ENCODE measurements at places on chromosomes 11 and 22.

- DNase-seq, result no peak
Observed at GRCh38 chr22:21714786-21715185, 20.8 kb downstream of the YPEL1 start.

DNA sequence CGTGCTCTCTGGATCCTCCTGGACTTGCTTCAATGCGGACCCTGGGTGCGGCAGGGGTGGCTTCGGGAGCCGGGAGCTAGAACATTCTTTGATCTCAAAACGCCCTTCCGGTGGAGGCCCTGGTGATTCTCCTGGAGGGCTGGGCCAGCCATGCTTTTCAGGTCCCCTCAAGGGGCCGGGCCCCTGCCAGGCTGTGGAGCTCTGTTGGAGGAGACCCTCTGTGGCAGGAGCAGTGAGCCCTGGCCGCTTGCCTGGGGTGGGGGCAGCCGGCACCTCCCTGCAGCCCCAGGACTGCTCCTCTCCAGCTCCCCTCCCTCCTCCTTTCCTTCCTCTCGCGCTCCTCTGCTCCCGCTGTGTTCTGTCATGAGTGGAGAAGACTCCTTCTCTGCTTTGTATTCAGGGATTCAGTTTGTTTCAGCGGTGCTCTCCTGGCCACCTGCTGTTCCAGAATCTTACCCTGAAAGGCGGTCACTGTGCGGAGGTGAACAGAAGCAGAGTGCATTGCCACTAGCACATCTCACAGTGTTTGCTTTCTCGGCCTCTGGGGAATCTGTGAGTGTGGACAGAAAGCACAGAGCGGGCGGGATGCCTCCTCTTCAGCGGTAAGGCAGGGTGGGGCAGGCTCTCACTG, 289.1 kb downstream of the TBC1D22A start:
- no peak for DNase-seq

DNA sequence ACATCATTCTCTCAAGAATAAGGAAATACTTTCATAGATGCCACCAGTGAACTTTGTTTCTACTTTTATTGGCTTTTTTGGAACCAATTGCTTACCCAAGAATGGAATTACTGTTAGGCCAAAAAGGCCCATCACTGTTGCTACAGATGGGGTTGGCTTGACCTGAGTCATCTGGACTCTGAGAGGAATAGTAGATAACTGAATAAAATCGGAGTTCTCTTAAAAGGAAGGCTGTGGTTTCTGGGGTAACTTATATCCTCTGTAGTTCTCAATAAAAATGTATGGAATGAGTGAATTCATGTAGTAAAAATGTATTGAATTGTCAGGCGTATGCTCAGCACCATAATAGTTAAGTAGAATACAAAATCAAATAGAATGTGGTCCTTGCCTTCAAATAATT, 56.6 kb downstream of the ARHGEF12 start:
- no peak for DNase-seq

- no peak for DNase-seq
Observed at GRCh38 chr22:20571531-20572007, 64.2 kb downstream of the MED15 start.

- DNase-seq, result no peak
Observed at GRCh38 chr22:19503869-19504268, 20.3 kb downstream of the CLDN5 start.

DNA sequence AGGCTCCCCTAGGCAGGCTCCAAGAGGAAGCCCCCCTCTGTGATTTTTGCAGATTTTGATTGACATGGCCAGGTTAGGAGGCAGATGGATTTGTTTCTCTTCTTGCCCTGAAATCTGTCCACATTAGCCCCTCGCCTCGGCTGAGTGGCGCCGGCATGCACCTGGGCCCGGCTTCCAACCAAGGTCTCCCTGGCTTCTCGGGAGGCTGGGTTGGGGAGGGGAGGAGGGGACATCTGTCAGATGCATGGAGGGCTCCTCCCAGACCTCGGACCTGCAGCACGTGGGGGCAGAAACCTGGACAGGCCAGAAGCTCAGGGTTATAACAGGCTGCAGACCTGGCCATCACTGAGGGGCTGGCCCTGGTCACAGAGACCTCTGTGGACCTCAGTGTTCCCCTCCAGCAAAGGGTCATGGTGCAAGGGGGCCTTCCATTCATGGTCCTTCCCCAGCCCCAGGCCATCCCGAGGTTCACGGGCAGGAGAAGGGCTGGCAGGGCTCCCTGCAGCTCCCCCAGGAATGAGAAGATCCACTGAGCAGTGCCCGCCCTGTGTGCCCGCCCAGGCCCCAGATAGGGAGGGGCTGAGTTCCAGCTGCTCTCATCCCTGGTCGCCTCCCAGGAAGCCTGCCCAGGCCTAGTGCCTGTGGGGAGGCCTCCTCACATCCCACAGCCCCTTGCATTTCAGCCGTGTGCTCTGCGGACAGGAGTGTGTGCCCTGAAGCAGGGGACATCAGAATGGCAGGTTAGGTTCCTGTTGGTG, 747.8 kb downstream of the BRD1 start:
- DNase-seq, result no peak

GRCh38 chr11:122724520-122724919, 69.0 kb downstream of the UBASH3B start:
- no peak for DNase-seq

GRCh38 chr11:126328938-126329643, 25.2 kb downstream of the DCPS start:
- no peak for DNase-seq

- DNase-seq, result no peak
Observed at GRCh38 chr11:36388951-36389350, 92.9 kb downstream of the PRR5L start.

DNA sequence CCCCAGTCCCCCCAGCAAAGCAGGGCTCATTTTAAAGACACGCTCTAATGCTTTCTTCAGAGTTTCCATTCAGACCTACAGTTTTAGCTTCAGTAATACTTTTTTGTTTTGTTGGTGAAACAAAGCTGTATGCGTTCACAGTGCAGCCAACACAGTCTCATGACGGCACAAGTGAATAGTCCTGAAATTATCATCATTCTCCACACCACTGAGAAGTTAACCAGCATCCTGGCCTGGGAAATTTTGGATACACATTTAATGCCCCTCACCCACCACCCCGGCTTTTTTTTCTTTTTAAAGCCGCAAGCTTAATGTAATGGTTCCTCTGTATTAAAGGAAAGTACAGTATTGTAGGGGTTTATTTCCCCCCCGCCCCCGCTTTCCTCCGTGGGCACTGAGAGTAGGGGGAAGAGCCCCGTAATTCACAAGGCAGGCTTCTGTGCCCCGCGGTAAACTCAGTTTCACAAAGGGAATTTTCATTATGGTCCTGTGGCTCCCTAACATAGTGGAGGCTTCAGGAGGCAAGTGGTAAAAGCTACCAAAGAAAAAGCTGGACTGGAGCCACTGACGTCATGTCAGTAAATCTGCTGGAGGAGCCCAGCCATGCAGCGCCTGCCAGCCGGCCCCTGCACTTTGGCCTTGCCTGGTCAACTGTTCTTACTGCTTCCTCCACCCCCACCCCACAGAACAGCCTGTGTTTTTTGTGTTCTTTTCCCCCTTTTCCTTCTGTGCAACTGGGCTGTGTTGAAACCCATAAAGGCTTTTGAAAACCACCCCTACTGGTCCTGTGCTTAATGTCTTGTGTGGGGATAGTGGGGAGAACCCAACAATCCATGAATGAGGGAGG, 18.2 kb downstream of the TEAD1 start:
- no peak for DNase-seq

GRCh38 chr22:50530580-50530876, 716 bp upstream of the TYMP start:
- no peak for DNase-seq

- DNase-seq, result no peak
Observed at GRCh38 chr22:31838917-31839316, 85.1 kb downstream of the DEPDC5 start.

DNA sequence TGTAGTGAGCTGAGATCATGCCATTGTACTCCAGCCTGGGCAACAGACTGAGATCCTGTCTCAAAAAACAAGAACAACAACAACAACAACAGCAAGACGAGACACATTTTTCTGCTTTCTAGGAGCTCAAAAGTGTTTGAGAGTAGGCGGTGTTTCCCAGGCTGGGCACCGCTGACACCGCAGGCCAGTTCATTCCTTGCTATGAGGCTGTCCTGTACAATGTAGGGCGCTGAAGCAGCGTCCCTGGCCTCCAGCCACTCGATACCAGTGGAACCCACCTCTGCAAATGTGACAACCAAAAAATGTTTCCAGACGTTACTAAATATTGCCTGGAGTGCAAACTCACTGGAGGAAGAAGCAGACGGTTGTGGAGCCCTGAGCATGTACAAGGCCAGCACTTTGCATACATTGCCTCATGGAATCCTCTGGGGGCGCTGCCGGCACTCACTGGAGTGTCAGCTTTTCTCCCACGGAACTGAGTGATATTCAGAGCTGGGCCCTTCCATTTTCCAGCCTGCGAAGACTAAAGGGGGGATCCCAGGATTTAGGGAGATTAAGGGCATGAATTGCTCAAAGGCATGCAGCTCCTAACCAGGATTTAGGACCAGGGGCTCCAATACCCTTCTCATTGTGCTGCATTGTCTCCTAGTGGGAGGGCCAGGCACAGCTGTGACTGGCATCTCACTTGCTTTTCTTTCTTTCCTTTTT, 5.8 kb upstream of the MIEF1 start:
- DNase-seq, result no peak

DNA sequence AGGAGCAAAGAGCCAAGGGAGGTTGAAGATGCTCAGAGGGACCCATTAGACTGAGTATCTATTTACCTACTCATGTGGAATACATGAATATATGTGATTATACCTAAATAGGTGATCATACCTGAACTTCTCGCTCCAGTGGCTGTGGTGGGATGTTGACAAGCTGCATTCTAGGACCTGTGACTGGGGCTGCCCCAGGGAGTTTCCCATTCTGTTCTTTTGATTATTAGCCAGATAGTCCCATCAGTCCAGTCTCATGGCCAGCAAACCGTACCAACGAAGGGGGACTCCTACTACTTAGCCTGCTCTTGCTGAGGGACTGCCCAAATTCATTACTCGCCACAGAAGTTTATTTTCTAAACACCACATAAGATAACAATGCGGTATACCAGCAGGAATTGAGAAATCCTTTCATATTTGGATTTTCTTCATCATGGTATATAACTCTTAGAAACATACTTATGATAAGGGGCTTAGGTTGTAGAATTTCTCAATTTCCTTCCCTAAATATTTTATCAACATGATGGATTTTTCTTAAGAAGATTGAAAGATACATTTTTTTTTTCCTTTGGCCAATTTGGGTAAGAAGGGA, 273.9 kb downstream of the NTM start:
- no peak for DNase-seq

- no peak for DNase-seq
Observed at GRCh38 chr11:30583476-30584280, 2.5 kb downstream of the MPPED2 start.

DNA sequence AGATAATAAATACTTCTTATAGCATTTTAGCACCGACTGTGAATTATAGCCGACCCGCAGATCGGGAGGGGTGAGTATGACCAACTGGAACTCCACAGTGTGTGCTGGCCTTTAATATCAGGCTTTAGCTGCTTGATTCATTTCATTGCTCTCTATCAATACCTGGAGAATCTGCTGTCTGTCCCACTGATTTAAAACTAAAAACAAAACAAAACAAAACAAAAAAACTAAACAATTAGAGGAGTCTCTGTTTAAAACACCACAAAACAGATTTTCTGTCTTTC, 216.8 kb downstream of the FAT3 start:
- DNase-seq, result no peak

DNA sequence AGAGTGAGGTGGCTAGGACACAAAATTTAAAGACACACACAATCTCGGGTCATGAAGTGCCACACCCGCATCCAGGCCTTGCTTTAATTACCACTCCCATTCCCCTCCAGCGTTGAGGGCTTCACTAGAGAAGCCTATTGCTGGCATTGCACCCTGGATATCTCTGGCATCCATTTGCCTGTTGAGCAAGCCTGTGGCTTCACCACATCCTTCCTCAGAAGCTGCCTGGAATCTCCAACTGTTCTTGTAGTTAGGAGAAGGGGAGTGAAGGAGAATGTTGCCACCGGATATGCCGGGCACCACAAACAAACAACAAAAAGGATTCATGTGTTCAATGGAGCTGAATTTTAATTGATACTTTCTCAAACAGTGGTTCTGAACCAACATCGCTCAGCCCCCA, 34.4 kb upstream of the RCN1 start:
- DNase-seq, result no peak

DNA sequence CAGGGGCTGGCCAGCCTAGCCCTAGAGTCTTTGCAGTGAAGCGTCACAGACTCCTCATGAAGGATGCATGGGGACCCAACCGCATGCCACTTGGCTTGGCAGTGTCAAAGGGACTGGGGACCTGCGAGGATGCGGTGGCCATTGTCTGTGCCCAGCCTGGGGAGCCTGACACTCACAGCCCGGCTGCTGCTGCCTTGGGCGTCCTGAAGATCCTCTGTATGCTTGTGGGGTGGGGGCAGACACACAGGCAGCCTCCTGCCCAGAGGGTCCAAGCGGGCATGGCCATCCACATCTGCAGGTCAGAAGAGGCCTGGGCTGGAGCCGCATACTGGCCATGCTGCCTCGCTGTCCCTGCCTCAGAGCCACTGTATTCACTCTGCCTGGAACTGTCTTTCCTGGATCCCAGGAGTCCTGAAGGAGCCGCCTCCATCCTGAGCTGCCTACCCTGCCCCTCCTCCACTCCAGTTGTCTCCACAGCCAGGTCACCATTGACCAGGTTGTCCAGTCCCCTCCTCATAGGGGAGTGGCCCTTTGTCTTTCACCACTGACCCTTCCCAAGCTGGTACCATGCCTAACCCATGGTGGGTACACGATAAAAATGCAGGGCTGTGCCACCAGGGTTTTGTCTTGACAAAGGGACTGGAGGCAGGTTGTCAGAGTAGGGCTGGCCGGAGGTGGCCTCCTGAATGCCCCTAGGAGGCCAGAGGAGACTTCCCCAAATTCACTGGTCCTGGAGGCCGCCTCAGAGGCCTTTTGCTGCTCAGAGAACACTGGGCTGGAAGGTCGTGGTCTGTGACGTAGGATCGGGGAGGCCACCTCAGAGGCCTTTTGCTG, 107.0 kb downstream of the KCNQ1OT1 start:
- no peak for DNase-seq

- no peak for DNase-seq
Observed at GRCh38 chr11:113947994-113948393, 26.9 kb upstream of the HTR3A start.

DNA sequence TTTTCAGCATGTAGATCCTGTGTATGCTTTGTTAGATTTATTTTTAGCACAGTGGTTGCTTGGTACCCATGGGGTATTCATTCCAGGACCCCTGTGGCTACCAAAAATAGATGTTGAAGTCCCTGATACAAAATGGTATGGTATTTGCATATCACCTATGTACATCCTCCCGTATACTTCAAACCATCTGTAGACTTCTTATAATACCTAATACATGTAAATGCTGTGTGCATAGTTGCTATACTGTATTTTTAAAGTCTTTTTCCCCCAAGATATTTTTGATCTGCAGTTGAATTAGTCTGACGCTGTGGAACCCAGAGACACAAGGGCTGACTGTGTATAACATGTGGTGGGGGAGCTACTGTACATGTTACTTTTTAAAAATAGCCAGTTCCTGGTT, 101.1 kb downstream of the ATXN10 start:
- no peak for DNase-seq

DNA sequence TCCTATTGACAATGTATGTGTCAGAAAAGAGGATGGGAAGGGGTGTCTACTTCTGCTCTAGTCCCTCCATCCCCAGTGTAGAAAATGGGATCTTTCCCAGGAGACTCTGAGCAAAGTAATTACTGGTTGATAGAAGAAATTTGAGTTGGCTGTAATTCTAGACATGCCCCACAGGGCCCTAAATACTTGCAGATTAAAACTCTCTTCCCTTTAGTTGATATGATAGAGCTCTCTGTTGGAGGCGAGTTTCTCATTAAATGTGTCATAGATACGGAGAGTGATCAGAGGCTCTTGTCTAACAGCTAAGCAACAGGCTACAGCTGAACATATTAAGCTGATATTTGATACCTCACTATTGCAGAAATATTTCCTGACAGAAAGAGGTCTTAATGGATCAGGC, 32.9 kb downstream of the OR52E1 start:
- DNase-seq, result no peak
